ENCODE measurements at places on chromosomes 12 and 14. TPM values are rescaled to one million over a fixed set of nuclear protein-coding genes. Genes with fewer than 3 reads are reported as not detected.

- DNase-seq: no peak
Observed at GRCh38 chr12:95838125-95838524, 20.6 kb upstream of the SNRPF start.

DNA sequence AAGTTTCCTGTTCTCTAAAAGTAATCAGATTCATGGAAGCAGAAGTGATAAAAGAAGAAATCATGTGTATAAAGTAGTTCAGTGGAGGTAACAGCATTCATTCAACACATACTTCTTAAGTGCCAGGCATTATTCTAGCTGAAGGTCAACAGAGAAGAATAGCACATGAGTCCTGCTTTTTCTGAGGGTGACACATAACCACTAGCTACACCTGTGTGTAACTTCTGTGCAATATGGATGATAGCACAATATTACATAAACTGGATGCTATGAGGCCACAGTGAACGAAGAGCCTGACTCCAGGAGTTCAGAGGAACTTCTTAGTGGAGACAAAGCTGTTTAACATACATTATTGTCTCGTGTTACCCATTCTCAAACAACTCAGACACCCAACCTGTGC lies 114.3 kb upstream of the PCED1B start:
- no peak for DNase-seq

DNA sequence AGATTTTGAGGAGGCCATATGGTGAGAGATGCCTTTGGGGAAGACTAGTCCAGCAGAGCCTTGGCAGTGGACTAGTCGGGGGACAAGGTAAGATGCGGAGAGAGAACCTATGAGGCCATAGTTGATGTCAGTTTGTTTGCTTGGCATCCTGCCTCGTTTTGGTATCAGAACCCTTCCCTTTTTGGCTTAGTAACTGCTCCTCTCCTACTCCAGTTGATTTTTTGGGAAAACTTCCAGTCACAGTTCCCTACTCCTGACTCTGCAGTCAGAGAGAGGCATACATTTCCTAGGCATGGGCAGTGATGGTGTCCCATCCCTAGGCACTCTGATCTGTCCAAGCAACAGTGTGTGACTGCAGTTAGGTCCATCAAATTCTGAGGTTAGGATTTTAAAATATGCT lies 398.3 kb downstream of the AEBP2 start:
- DNase-seq: no peak

DNA sequence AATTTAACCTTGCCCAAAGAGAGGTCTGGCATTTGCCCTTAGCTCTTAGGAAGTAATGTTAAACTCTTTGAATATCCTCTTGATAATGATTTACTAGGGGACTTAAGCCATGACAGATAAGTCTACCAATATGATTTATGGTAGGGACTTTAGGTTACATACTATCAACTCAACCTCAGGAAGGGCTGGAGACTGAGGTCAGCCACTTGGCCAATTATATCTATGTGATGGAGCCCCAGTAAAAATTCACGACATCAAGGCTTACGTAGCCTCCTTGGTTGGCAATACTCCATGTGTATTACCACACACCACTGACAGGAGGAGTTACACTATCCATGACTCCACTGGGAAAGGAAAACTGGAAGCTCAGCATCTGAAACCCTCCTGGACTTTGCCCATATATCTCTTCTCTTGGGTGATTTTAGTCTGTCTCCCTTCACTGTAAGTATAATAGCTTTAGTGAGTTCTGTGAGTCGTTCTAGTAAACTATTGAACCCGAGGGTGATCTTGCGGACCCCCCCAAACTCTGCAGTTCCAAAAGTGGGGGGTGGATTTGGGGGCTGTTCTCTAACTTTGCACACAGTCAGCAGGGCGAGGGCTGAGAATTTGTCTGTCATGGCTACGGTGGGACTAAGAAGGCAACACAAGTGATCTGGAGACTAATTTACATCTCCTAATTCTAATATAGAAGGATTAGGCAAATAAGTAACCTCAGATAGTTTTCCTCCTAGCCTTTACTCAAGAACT lies 62.3 kb downstream of the R3HDM2 start:
- no peak for DNase-seq

DNA sequence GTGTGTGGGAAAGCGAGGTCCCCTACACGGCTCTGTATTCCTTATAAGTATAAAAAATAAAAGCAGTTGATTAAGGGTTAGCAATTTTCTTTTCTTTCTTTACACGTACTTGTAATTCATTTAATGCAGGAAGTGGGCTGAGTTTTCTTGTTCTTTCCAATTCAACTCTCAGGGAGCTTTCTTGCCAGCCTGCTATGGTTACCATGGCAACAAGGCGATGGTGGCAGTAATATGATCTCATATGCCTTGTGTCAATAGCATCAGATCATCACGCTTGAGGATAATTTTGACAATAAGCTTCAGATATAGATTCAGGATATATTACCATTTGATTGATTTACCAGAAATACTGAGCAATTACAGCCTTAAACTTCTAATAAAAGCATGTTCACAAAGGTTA lies 466.5 kb downstream of the APAF1 start:
- DNase-seq: no peak

- peak; percentile 90 for DNase-seq
Observed at GRCh38 chr12:43292699-43293098, 259.3 kb downstream of the ADAMTS20 start.

DNA sequence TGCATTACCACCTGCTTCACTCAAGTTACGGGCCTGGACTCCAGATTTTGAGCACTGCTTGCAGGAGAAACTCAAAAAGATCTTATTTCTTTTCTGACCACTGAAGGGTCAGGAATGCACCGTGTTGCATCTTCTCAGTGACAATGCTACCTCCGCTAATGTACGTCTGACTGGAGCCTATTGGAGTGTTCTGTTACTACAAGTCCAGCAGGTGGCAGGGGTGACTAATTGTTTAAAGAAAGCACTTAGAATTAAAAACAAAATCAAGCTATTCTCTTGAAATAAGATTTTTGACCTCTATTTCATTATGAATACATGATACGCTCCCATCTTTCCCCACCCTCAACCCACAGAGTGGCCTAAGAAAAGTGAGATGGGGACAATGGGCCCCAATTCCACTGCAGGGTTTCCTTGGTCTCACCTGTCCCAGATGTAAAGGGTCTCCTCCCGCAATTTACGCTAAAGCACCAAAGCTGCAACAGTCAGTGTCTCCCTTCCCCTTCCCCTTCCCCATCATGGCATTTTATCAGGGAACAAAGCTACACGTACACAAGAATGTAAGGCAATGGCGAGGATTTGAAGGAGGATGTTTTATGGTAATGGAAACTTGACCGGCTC lies 2.2 kb downstream of the TBPL2 start:
- DNase-seq: no peak

- DNase-seq: no peak
Observed at GRCh38 chr12:73106896-73107295, 834.7 kb downstream of the TRHDE start.

DNA sequence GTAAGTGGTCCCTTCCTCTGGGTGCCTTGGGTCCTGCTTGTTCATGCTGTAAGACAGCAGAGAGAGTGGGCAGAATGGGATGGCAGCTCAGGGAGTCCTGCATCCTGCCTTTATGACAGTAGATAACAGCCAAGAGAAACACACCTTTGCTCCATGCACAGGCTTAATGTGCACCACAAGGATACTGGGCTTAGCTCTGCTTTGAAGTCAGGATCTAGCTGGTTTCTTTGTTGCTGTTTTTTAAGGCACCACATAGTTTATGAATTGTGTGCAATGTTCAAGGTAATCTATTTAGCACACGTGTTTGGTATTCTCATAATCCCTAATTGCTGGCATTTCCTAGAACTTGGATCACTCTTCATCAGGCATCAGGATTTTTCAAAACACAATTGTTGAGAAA lies 239.5 kb upstream of the DCN start:
- no peak for DNase-seq

DNA sequence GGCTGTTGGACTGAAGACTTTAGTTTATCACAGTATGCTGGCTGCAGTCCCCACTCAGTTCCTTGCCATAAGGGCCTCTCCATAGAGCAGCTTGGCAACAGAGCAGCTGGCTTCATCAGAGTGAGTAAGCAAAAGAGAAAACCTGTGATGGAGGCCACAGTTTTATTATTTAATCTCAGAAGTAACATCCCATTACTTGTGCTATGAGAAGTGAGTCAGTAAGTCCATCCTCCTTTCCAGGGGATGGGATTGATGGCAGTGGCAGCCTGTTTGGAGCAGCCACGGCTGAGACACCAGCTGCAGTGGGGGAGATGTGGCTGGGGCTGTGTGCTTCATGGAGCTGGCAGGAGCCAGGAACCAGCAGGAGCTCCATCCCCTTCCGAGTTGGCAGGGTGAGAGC lies 138.5 kb upstream of the SRRM4 start:
- no peak for DNase-seq

- no peak for DNase-seq
Observed at GRCh38 chr12:67286257-67286656, 17.1 kb downstream of the CAND1 start.

GRCh38 chr12:49641748-49642369 lies 18.5 kb downstream of the PRPF40B start:
- DNase-seq: no peak

- DNase-seq: no peak
Observed at GRCh38 chr12:104182621-104183378, 32.8 kb upstream of the TXNRD1 start.

GRCh38 chr12:104057771-104058197 lies 6.5 kb upstream of the HCFC2 start:
- no peak for DNase-seq

Gene DCN
- 1.4 TPM for total RNA-seq

Gene RNASE1
- total RNA-seq: 75.5 TPM

Gene TESPA1
- not detected for total RNA-seq

Gene NPFF
- not detected for total RNA-seq

Gene PRH2
- total RNA-seq: not detected

Gene GNG2
- total RNA-seq: 0.20 TPM

Gene NOXRED1
- 0.07 TPM for total RNA-seq

Data from pulmonary artery endothelial cell (primary cell).